Hepatocyte (in vitro differentiated cells): ENCODE measurements at places on chromosomes 1 and 21. TPM values are rescaled to one million over a fixed set of nuclear protein-coding genes. Genes with fewer than 3 reads are reported as not detected.
A peak's percentile ranks its signal among the peaks of the same experiment; 100 is the strongest.

- no peak for DNase-seq
Observed at GRCh38 chr1:91697416-91697815, 188.5 kb downstream of the TGFBR3 start.

The TMEM79 gene
- polyA plus RNA-seq, result 8.5 and 15.7 TPM in 2 replicates

The CCDC190 gene
- polyA plus RNA-seq, result not detected in 2 replicates

DNA sequence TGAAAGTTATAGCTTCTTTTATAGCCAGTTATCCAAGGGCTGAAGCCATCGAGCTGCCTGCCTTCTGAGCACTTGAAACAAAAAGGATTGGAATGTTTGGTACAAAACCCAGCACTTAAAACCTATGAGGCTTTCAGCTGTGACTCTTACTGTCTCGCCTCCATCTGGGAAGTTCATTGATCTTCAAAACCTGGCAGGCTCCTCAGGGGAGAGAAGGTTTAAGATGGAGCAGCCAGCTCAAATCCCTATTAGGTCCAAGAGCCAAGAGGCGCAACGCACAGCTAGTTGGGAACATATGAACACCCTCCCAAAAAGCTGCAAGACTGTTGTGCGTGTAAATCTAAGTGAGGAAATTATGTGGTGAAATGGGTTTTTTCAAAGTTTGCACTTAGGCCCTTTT, 33.4 kb downstream of the BACE2 start:
- no peak for DNase-seq

- DNase-seq, result peak; percentile 82
Observed at GRCh38 chr1:24391882-24392603, 21.5 kb downstream of the STPG1 start.

The LCA5L gene
- 1.8 and 2.4 TPM in 2 replicates for polyA plus RNA-seq

- peak; percentile 93 for DNase-seq
Observed at GRCh38 chr1:54407404-54408146, 1.4 kb upstream of the SSBP3 start.

The NTNG1 gene
- polyA plus RNA-seq, result 1.4 and 1.7 TPM in 2 replicates

The OR14K1 gene
- polyA plus RNA-seq, result not detected in 2 replicates
